ENCODE measurements at places on chromosomes 4 and X. TPM values are rescaled to one million over a fixed set of nuclear protein-coding genes. Genes with fewer than 3 reads are reported as not detected.

ZBTB33 gene
- total RNA-seq, result 13.1 TPM

DNA sequence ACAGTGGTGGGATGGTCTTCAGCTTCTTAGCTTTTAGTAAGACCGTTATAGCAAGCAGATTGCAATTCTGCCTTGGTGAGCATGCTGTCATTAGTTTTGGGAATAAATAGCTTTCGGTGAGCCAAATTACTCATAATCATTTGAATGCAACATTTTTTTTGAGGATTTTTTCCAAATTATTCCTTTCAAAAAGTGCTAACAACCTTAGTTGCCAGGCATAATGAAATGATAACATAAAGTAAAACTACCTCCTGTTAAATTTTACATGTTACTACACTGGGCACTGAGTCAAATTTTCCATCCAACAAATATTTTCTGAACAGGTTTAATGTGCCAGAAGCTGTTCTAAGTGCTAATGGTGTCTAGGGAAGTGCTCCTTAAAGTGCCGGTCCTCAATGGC is 15.8 kb upstream of the NPFFR2 start:
- DNase-seq, result no peak

GRCh38 chr4:99809326-99809725 is 7.3 kb upstream of the DAPP1 start:
- no peak for DNase-seq

AFF2 gene
- 13.2 TPM for total RNA-seq

SPIN2B gene
- total RNA-seq, result 18.1 TPM

GRCh38 chr4:140239311-140239710 is 85.3 kb upstream of the MAML3 start:
- no peak for DNase-seq

DCAF16 gene
- 27.1 TPM for total RNA-seq

- DNase-seq, result no peak
Observed at GRCh38 chrX:139720979-139721378, 13.0 kb upstream of the MCF2 start.

SLC9B1 gene
- total RNA-seq, result 1.5 TPM

FAM184B gene
- not detected for total RNA-seq

GRCh38 chrX:20270562-20270890 is 3.8 kb upstream of the RPS6KA3 start:
- DNase-seq, result no peak

- peak; percentile 90 for DNase-seq
Observed at GRCh38 chr4:77156912-77157858, at the start of gene CCNG2. Gene CCNG2 (plus strand): TSS chr4:77157207. CDS start chr4:77158533, 1,326 bp downstream.

GRCh38 chr4:23931489-23931830 is 41.6 kb upstream of the PPARGC1A start:
- DNase-seq, result no peak

DNA sequence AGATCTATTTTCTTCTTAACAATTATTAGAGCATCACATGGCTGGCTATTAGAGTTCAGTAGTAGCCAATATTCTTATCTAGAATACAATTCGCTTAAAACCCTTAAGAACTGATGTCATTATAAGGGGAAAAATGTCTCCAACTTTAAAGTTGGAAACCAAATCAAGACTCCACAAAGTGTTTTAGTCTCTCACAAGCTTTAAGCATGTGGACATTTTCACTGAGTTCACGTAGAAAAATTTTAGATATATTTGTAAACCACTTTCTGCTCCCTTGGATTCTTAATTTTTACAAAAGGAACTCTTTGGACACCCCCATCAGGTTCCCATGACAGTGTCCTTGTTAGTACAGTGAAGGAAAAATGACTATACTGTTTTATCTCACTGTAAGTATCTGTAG is 123.9 kb upstream of the NAP1L5 start:
- no peak for DNase-seq

- no peak for DNase-seq
Observed at GRCh38 chr4:153495480-153496193, 29.5 kb downstream of the TMEM131L start.

Measured in tibial nerve (tissue), 4 donors.